ENCODE measurements at places on chromosomes 13 and 19.

DNA sequence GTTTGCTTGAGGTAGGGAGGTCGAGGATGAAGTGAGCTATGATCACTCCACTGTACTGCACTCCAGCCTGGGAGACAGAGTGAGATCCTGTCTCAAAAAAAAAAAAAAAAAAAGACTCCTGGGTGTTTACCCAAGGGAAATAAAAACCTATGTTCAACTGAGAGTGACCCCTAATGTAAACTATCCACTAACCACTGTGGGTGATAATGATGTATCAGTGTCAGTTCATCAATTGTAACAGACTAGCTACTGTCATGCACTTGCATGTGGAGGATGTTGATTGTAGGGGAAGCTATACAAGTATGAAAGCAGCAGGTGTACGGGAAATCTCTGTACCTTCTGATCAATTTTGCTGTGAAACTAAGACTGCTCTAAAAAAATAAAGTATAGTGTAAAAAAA, 2.6 kb upstream of the CIB3 start:
- no peak for DNase-seq

GRCh38 chr13:93080587-93080986, 146.0 kb upstream of the GPC6 start:
- DNase-seq: no peak

- no peak for DNase-seq
Observed at GRCh38 chr19:53871454-53871853, 3.8 kb downstream of the MYADM start.

- DNase-seq: no peak
Observed at GRCh38 chr19:51029718-51030117, 3.3 kb upstream of the KLK11 start.
